ENCODE measurements at places on chromosomes 5 and 9. TPM values are rescaled to one million over a fixed set of nuclear protein-coding genes. Genes with fewer than 3 reads are reported as not detected.

DNA sequence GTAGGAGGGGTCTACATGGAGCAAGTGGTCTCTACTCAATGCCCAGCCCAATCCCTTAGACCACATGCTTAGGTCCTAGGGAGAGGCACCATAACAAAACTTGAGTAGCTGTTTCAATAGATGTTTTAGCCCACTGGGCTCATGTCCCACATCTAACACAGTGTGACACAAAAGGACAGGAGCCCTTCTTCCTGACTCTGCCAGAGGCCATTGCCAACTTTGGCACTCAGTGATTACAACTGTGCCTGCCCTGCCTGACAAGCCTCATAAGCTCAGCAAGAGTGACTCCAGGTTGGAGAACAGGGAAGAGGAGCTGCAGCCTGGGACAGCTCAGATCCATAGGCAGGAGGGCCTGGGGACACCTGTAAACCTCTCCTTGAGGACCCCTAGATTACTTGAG, 230.8 kb downstream of the ENC1 start:
- DNase-seq = no peak

GRCh38 chr5:68074633-68075032, 140.9 kb upstream of the PIK3R1 start:
- no peak for DNase-seq

The PHAX gene
- 30.3 TPM for total RNA-seq

The CDK9 gene
- total RNA-seq = 58.3 TPM

The NACC2 gene
- total RNA-seq = 28.6 TPM

Measured in left cardiac atrium (tissue), 4 donors.